Stimulated activated CD8-positive, alpha-beta memory T cell treated with anti-CD3 and anti-CD28 coated beads, Interleukin-2, amount 100 ng/mL, for 1 hour (primary cell): ENCODE measurements at places on chromosomes 7 and 10.

DNA sequence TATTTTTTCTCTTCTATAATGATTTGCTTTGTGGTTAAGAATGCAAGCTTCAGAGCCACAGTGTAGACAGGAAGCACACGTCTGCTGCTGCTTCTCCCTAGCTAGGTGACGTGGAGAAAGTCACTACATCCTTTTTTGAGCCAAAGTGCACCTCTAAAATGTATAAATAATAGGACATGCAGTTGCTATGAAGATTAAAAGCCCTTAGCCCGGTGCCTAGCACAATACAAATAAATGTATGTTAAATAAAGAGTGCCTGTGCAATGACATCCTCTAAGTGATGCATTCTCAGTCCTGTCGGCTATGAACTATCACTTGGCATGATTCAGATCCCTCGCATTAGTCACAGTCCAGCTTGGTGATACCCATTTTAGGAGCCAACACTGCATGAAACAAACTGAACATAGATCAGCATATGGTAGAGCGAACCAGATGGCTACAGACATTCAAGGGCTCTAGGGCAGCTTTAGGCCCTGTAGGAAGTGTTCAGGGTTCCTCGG is 4.8 kb upstream of the TRDMT1 start:
- DNase-seq: no peak

DNA sequence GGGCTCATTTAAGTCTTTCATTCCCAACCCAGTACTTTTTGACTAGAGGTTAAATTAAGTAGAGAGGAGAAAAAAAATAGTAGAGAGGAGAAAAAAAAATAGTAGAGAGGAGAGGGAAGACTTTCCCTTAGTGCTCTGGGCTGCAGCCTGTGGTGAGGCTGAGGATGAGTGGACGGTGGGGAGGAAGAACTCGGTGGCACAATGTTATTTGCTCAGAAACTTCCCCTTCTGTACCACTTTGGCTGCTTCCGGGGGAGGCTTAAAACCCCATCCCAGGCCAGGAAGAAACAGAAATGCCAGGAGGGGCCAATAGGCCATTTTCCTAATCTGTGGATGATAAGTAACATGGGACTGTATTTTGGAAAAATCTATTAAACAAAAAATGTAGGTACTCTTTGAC is 14.6 kb upstream of the MLXIPL start:
- no peak for DNase-seq

GRCh38 chr7:36070230-36070629 is 82.8 kb upstream of the EEPD1 start:
- no peak for DNase-seq

DNA sequence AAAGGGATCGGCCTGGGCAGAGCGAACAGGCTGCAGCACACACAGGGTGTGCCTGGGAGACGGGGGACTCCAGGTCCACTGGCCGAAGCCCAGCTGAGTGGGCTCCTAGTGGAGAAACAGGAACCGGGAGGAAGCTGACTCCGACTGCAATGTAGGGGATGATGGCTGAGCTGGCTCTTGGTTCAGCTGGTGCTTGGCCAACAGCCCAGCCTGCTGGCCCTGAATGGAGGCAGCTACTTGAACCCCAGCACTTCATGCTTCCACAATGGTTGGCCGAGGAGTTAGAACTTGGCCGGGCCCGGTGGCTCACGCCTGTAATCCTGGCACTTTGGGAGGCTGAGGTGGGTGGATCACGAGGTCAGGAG is 27.0 kb upstream of the FRAT2 start:
- no peak for DNase-seq
